ENCODE measurements at places on chromosomes 2 and 18.

GRCh38 chr2:98473995-98474780 lies 29.5 kb downstream of the INPP4A start:
- no peak for DNase-seq

GRCh38 chr2:41913311-41913710 lies 134.5 kb upstream of the PKDCC start:
- DNase-seq = no peak

DNA sequence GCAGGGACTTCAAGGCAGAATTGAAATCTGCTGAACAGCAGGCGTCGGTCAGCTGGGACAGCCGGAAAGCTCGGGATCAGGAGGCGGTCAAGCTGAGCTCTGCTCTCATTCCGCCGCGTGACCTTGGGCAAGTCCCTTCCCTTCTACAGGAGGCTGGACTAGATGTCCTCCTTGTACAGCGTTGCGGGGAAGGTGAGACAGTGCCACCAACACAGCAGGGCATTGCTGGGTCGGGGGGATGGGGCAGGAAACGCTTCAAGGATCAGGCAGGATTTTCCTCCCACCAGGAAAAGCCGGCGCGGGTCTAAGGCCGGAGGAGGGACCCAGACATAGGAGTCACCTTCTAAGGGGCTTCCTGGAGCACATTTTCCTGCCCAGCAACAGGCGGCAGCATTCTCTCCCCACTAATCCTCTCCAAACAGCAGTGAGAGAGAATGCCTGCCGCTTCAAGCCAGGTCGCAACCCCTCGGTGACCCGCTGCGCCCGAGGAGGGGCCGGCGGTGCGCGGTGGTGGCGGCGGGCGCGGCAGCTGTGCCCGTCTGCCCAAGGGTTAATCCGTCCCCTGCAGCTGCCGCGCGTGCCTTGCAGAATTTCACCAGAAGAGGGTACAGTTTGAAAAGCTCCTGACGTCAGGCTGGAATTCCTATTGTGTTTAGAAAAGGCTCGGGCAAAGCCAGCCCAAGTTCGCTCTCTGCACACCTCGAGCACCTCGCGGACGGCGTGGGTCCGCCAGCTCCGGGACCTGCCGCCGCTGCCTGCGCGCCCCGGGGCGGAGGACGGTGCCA lies at the start of gene KCNF1:
Gene KCNF1 (plus strand): TSS at position 644 of the 785 bp plus-strand sequence. CDS start 493 bp downstream, outside the sequence.
- no peak for DNase-seq

- DNase-seq = no peak
Observed at GRCh38 chr18:49784427-49785185, 28.7 kb downstream of the ACAA2 start.

DNA sequence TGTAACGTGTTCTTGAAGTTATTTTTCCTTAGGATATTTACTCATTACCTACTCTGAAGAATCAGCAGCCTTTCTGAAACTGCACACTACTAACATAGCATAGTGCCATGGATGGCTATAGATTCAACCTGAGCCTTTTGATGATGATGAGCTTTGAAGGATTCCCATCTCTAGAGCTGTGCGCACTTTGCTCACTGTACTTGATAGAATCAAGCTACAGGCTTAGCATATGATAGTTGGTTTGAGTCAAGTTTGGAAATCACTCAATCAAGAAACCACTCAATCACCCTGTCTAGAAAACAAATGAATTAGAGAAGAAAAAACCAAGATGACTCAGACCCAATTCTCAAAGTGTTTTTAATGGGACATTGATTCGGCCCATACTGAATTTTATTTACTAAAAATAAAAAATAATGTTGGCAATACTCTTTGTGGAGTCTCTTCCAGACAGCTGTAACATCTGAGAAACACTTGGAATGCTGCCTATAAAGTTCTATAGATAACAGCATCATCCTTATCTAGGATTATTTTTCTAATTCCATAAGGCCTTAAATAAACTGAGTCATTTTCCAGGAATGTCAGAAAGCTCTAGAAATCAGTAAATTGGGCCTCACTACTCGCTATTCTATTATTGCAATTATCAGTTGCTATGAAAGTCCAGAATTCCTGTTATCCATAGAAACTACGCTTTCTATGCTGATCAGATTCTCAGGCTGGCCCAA lies 259.0 kb upstream of the ERBB4 start:
- no peak for DNase-seq
